ENCODE measurements at places on chromosomes 11 and 22.

DNA sequence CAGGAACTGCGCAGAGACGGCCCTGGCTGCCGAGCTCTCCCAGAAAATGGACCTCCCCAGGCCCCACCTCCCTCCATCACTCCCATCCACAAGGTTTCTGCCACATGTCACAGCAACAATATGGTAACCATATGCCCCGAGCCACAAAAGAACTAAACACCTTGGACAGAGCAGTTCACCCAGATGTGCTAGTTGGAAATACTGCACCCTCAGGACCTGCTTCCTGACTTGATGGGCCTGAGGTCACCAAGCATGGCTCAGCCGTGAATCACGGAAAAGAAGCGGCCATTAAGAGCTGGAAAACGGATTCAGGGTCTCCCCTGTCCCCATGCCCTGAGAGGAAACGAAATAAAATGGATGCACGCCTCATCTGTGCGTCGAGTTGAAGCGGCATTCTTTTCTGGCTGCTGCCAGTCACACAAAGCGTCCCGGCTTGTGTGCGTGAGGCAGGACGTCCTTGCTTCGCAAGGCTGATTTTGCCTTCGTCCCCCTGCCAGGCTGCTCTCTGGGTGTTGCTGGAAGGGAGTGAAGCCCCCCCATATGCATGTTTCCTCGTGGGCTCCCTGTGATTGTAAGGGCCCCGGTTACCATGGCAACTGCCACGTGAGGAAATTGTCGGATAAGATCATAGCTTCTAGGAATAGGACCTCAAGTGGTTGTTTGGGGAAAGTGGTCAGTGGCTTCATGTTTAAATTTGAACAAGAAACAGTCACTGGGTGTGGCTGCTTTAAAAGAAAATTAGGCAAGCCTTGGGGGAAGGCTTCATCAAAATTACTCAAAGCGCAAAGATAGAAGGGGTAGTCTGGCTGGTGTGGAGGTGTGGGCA lies 51.7 kb downstream of the FLI1 start:
- no peak for DNase-seq

DNA sequence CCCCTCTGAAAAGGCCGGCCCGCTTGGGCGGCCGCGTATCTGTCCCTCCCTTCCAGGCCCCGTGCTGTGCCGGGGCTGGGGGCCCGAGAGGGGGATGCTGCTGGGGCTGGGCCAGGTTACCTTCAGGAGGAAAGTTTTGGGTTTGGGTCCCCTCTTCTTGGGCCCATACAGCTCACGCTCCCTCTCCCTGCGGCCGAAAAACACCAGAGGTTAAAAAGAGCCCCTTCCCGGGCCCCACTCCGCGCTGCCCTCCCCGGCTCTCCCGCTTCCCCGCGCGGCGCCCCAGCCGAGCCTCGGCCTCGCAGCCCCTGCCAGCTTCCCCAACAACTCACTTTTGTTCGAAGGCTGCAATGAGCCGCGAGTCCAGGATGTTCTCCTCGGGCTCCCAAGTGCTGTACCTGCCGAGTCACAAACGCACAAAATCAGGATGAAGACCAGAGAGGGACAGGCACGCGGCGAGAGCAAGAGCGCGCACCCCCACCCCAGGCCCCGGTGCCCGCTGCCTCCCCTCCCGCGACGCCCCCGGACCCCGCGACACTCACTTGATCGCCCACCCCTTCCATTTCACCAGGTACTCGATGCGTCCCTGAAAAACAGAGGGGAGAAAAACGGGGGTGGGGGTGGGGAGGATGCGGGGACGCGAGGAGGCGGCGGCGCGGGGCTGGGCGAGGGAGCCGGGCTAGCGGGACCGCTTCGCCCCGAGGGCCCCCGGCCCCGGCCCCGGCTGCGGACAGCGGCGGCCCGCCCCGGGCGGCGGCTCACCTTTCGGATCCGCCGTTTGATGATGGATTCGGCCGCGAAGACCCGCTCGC lies 450 bp downstream of the CBX6 start:
- DNase-seq, result peak; percentile 37

- no peak for DNase-seq
Observed at GRCh38 chr11:128739589-128739988, 45.7 kb downstream of the FLI1 start.

DNA sequence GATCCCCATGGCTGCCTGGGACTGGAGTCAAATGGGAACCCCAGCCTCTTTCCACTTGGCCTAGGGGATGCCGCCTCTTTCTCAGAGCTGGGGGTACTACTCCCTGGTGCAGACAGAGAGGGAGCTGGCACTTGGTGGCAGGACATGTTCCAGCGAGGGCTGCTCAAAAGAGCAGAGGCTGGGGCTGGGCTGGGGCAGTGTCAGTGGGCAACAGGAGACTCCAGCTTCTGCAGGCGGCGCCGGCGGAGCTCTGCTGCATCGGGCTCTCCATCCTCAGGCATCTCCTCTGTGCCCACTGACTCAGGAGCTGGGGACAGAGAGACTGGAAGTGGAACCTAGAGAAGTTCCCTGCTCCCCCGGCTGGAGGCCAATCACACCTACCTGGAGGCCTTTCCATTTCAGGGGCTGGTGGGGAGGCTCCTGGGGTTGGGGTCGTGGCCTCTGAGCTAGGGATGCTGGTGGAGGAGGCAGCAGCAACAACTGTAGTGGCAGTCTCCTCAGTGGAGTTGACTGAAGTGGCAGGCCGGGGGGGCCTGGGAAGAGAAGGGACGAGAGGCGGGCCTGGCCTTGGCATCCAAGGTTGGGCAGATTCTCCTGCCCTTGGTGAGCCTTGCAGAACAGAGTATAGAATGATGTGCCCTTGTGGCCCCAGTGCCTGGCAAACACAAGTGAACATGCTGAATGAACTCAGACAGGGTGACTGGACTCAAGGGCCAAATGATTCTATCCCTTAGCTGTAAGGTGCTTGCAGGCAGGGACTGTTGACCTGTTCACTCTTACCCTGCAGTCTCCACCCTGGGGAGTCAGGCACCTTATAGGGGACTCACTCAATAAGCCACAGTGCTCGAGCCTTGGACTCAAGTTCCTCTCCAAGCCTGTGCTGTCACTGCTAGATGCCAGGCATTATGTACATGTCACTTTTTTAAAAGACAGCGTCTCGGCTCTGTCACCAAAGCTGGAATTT lies 5.9 kb downstream of the SYVN1 start:
- no peak for DNase-seq

GRCh38 chr11:33362051-33362910 lies 105.1 kb downstream of the HIPK3 start:
- DNase-seq, result no peak

DNA sequence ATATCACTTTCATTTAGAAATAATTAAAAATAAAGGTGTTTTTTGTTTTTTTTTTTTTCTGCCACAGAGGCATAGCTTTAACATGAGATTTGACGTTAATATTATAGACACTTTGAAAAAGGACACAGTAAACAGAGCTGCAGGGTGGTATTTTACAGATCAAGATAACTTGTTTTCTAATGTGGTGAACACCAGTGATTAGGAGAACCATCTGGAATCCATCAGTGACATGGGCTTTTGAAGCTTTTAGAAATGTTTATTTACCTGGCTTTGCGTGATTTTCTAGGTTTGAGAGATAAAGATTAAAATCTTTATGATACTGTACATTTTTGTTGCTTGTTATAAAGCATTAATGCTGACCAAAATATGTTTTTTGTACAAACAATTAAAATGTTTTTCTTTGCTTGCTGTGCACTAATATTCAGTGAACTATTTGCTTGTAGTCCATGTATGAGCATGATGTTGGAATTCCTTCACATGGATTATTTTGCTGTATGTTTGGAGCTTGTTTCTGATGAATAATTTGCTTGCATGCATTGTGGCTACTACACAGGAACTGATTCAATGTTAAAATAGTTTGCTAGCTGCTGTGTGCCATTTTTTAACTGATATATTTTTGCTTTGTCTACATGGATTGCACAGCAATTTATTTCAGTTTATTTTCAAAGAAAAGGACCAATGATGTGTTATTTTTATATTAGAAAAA lies 352.1 kb upstream of the NARS2 start:
- no peak for DNase-seq

- DNase-seq, result no peak
Observed at GRCh38 chr11:27505781-27506180, 788 bp downstream of the LIN7C start.

GRCh38 chr11:75275581-75275980 lies 35.0 kb downstream of the TPBGL start:
- DNase-seq, result peak; percentile 39

DNA sequence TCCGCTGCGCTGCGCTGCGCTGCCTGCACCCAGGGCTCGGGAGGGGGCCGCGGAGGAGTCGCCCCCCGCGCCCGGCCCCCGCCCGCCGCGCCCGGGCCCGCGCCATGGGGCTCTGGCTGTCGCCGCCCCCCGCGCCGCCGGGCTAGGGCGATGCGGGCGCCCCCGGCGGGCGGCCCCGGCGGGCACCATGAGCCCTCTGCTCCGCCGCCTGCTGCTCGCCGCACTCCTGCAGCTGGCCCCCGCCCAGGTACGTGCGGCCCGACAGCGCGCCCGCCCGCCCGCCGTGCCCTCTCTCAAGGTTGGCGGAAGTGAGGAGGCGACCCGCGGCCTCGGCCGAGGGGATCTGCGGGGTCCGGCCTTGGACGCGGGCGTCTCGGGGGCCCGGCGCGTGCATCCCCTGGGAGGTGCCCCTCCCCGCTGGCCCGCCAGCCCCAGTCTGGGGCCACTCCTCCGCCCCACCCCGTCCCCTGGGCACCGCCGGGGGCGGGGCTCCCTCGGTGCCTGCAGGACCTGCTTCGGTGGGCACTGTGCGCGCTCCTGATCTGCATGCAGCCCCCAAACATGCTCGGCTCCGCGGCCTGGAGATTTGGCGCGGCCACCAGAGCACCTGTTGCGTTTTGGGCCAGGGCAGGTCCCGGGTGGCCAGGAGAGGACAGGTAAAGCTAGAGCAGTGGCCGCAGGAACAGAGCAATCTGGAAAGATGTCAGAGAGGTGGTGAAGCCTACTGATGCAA lies 429 bp downstream of the VEGFB start:
- no peak for DNase-seq

- no peak for DNase-seq
Observed at GRCh38 chr11:130601141-130601540, 152.7 kb downstream of the ADAMTS15 start.

- peak; percentile 24 for DNase-seq
Observed at GRCh38 chr11:112085822-112086421, 634 bp downstream of the TIMM8B start.

DNA sequence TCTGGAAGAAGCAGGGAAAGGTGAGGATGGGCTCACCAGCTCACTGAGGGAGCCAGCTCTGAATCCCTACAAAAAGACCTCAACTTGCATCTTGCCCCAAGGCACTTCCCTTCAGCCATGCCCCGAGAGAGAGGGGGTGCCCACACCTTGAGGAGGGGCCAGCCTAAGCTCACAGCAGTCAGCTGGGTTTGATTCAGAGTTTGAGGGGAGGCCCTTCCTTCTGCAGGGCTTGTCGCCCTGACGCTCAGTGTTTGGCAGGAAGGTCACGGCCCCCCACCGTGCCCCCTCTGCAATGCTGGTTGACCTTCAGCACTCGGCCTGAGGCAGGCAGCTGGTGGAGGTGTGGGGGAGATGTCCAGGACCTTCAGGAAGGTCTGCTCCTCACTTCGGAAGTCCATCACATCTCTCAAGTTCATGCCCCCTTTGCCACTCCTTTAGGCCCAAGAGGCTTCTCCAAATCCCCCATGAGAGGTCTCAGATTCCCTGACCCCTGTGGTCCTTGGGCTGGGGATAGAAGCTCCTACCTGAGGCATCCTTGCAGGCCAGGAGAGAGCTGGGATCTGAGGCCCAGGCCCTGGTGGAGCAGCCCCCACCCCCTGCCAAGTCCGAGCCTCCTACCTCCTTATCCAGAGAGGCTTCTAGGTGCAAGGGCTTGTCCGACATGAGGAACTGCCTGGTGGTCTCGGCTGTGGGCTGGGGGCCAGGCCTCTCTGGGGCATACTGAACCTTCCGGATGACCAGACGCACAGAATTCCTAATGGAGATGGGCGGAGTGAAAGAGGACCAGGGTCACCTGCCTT lies 37.6 kb downstream of the TPBGL start:
- DNase-seq, result no peak

DNA sequence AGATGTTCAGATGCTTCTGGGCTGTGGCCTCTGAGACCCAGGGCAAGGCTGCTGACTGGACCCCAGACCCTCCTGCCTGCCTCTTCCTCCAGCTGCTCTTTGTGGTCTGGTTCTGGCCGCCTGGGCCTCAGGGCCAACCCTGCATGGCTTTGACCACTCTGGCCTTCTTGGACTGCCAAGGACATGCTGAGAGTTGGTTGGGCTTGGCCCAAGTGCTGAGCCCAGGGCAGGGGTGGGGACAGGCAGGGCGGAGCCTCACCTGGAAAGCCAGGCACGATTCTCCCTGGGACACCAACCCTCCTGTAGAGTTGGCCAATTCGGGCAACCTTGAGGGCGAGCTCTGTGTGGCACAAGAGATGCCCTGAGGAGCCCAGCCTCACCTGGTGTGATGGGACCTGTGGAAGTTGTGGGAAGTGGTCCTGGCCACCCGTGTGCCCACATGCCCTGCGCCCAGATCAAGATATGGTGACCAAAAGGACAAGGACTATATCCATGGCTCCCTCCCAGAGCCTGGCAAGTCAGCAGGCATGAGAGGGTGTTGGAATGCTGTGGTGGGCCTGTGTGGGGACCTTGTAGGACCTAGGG lies 11.6 kb downstream of the TANGO2 start:
- DNase-seq, result no peak

- no peak for DNase-seq
Observed at GRCh38 chr11:122100037-122100755, 15.8 kb downstream of the BLID start.

DNA sequence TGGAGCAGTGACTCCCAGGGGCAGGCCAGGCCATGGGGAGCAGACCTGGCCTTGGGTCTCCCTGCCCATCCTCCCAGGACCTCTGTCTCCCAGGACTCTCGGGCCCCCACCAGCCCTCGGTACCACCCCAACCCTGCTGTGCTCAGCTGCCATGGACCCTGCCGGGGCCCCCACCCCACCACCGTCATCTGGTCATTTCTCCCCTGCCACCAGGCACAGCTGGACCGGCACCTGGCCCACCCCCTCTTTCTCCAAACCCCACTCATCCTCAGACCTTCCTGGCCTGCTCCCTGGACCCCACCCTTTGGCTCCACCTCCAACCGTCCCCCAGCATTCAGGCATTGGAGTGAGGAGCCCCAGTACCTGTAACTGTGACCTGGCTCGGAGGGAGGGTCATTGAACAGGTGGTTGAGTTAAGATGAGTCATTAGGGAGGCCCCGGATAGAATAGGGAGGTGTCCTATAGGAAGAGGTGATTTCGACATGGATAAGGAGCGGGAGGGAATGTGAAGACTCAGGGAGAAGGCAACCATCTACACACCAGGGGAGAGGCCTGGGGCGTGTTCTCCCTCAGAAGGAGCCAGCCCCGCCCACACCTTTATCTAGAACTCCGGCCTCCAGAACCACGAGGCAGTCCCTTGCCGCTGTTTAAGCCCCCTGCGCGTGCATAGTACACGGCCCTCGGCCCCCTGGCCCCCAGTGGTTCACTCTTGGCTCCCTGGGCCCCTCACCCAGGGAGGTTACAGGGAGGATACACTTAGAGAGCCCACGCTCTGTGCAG lies 1395.9 kb downstream of the BRD1 start:
- no peak for DNase-seq

DNA sequence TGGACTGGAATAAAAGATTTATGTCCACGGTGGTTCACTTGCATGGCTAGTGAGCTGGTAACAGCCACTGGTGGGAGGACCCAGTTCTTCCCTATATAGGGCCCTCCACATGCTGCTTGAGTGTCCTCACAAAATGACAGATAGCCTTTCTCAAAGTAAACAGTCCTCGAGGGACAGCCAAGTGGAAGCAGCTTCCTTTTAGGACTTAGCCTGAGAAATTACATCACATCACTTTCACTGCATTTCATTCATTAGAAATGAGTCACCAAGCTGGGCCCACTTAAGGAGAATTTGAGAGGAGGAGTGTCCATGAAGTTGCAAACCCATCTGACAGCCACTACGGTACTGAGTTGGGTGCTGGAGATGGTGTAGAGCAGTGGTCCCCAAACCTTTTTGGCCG lies 7.0 kb downstream of the ISX start:
- DNase-seq, result no peak
